Activated T-helper 1 cell treated with anti-CD3 and anti-CD28 coated beads, Interleukin-2, amount 50 U/mL, for 16 hours (primary cell): ENCODE measurements at places on chromosomes 4 and X.

- DNase-seq, result no peak
Observed at GRCh38 chr4:154612472-154613414, at the start of gene FGG. TSS of gene FGG (minus strand) at chr4:154612656. CDS start at chr4:154612609, 47 bp downstream.

GRCh38 chr4:128244379-128244778 lies 43.2 kb downstream of the PGRMC2 start:
- no peak for DNase-seq

GRCh38 chr4:140312100-140312499 lies 61.3 kb upstream of the SCOC start:
- DNase-seq, result no peak

DNA sequence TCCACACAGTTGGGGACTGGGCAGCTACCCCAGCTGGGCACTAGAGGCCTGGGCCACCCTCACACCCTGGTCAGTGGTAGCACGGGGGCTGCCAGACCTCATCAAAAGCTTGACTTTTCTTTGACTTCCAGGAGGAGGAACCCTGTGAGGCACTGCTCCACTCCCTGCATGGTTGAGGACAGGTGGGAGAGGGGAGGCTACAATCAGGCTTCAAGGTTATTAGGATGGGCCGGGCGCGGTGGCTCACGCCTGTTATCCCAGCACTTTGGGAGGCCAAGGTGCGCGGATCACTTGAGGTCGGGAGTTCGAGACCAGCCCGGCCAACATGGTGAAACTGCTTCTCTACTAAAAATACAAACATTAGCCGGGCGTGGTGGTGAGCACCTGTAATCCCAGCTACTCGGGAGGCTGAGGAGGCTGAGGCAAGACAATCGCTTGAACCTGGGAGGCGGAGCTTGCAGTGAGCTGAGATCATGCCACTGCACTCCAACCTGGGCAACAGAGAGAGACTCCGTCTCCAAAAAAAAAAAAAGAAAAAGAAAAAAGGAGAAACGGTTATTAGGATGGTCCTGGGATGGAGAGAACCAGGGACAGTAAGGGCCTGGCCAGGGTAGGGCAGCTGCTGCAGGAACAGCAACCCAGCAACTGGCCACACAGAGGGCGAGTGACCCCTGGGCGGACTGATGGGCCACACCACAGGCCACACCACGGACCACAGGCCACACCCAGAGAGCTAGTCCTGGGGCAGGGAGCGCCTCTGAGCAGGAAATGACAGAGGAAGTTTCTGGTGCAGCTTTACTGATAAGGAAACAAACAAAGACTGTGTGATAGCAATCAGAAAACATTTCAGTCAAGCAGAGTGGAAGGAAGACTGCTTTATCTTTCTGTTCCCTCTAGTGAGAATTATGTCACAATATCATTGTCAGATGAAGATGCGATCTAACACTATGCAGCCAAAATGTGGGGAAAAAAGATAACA lies 20.5 kb upstream of the OPN1LW start:
- DNase-seq, result no peak

GRCh38 chr4:75495476-75495875 lies 18.7 kb downstream of the RCHY1 start:
- no peak for DNase-seq

- no peak for DNase-seq
Observed at GRCh38 chr4:27947302-27947701, 1086.7 kb downstream of the STIM2 start.

DNA sequence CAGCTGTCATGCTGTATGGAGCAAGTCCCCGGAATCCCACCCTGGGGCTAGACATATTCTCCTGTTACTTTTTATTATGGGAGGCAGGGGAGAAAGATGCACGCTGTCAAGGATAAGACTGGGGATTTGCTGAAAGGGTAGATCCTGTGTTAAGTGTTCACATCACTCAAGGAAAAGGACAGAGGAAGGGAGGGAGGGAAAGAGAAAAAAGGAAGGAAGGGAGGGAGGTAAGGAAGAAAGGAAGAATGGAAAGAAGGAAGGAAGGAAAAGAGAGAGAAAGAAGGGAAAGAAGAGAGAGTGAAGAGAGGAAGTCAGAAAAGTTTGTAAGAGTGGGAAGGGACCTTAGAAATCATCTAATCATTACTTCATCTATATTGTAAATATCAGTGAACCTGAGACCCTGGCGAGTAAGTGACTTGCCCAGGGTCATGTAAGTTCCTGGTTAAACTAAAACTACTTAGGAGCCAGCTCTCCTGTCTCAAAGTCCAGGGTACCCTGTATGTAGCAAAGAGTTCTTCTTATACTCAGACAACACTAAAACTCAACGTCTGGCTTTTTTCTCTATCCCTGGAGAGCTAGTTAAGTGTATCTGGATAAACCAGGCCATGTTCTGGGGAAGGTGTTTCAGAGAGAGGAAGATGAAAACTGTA lies 47.2 kb upstream of the MSX1 start:
- no peak for DNase-seq

DNA sequence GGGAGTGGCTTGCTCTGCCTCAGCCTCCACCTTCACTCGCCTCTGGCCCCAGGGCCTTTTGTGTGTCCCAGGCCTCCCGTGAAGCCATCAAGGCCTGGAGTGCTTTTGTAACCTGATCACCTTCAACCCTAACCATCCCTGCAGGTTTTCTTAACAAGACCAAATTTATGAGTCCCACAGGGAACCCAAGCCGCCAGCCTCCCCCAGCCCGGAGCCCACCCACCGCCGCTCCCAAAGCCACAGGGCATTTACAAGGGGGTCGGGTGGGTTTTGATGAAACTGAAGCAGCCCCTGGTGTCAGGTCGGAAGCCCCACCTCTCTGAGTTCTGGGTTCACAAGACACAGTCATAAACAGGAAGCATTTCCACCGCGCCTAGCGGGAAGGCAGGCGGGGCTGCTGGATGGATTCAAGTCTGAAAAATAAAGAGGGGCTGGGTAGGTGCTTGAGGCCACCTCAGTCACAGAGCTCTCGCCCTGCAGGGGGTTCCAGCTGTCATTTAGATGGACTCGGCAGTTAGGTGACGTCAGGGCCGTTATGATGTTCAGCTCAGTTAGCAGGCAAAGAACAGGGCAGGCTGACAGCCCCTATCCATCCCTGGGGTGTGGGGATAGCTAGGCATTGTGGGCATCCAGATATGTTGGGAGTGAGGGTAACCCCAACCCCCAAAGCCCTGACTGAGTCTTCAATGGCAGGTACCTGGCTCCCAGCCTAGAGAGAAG lies 128.5 kb downstream of the BCOR start:
- no peak for DNase-seq

GRCh38 chr4:147586637-147587036 lies 30.6 kb upstream of the TMEM184C start:
- no peak for DNase-seq

DNA sequence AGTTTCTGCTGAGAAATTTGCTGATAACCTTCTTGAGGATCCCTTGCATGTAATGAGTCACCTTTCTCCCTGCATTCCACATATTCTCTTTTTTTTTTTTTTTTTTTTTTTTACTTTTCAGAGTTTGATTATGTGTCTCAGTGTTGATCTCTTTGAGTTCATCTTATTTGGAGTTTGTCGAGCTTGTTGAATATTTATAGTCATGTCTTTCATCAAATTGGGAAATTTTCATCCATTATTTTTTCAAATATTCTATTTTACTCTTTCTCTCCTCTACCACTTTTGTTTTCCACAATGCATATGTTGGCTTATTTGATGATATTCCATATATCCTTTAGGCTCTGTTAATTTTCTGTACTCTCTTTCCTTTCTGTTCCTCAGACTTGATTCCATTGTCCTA lies 136.1 kb downstream of the MAD2L1 start:
- DNase-seq, result no peak

- DNase-seq, result no peak
Observed at GRCh38 chr4:163217505-163217904, 50.8 kb upstream of the NAF1 start.

GRCh38 chrX:154735695-154736393 lies 15.0 kb downstream of the GAB3 start:
- DNase-seq, result no peak

GRCh38 chr4:38237139-38237538 lies 276.9 kb downstream of the PTTG2 start:
- no peak for DNase-seq

DNA sequence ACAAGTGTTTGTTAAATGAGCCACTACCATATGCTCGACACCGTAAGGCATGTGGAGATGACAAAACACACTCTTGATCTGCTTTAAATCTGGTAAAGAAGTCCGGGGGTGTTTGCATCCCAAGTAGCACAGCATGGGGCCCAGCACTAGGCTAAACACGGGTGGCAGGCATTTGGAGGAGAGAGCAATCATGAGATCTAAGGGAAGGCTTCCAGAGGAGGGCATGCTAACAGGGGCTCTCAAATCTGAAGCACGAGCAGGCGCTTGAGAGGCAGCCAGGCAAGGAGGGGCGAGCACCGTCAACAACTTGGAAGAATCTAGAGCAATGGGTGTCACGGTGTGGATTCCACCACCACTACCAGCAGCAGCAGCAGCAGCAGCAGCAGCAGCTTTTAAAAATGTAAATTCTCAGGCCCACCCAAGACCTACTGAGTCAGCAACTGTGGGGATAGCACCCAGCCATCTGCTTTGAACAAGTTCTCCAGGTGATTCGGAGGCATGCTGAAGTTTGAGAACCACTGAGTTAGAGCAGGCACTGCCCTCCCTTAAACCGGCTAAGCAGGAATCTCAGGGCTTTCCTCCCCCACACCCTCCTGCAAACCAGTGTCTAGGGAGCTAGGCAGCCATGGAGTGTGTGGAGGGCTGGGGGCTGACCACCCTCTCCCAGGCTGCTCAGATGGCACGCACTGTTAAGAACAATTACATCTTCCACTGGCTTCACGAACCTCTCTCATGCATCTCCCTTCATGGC lies 70.2 kb upstream of the MAP3K15 start:
- no peak for DNase-seq
